ENCODE measurements at places on chromosomes 11 and 22.

- no peak for DNase-seq
Measured at GRCh38 chr22:32448980-32449379, 15.3 kb downstream of the BPIFC start.

DNA sequence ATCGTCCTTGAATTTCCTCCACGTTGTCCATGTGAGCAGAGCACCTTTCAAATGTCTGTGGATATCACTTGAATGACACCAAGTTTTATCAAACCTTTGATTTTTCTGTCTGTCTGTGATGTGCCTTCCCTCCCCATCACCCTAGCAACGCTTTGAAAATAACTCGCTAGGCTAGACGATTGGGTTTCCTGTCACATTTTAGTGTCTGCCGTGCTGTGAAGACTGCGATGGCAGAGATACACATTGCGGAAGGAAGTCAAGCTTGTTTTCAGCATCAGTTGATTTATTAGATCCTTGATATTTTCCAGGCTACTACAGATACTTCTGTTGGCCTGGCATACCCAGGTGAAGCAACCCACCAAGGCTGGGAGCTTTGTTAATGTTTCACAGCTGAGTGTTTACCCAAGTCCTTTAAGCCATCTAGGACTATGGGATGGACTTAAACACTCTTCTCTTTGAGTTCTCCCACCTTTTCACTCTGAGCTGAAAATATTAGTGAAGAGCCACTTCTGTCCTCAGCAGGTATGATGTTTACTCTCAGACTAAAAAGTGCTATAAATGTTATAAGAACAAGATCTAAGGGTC lies 93.6 kb upstream of the CD44 start:
- DNase-seq: no peak

- no peak for DNase-seq
Measured at GRCh38 chr22:35103761-35104160, 37.8 kb downstream of the ISX start.

DNA sequence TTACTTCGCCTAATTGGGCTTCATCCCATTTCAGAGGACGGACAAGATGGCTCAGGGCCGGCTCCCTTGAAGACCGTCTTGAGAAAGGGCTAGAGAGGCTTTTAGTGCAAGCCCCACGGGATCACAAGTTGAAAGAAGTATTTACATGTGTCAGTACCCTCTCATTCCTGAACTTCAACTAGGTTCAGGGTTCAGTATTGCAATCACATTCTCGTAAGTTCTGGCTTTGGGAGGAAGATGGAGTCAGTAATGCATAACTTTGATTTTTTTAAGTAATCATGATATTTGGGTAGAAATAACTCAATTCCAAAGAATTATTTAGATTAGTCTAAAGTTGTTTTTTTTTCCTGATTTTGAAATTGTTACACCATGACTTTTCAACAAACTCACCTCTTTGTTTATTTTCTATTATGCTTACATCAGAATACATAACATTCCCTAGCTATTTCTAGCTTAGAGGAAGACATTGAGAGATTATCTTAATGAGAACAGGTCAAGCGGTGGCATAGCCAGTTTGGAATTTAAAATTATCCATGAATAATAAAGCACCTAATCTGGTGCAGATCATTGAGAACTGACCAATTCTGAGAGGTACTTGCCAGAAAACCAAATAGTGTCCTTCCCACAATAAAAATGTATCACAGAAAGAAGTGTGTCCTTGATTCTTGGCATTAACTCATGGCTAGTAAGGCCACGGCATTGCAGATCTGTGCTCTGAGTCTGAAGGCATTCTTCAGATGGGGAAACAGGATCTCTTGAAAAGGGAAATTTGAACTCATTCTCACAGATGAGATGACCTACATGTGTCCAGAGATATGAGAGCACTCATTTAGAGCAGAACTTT lies 92.1 kb upstream of the BLID start:
- DNase-seq: no peak

DNA sequence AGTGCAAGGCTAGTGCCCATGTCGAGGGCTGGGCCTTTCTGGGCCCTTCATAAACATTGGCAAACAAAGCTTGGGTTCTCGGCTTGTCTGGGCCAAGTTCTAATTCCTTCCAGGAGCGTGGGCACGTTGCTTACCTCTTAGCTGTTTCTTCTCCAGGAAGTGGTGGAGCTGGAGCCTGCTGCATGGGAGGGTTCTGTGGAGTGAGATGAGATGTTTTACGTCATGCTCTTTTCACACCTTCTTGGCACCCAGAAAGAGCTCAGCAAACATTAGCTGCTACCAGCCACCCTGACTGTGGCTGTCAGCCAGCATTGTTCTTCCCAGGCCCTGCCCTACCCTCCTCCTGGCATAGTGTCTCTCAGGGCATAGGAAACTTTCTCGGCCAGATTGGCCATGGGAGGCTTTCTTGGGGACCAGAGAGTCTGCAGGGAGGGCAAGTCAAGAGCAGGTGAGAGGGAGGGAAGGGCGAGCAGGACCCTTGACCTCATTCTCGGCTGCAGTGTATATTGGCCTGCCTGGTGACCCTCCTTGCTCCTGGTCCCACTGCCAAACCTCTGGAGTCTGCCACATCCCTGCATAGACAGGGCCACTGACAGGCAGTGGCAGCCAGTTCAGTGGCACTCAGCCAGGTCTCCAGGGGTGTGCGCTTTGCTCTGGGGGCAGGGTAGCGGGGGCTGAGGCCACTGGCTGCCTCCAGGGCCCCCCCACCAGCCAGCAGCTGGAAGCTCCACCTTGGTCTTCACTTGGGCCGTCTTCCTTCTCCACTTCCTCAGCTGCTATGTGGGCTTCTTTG lies 98.8 kb downstream of the BCR start:
- DNase-seq: no peak
